Activated CD4-positive, alpha-beta memory T cell treated with anti-CD3 and anti-CD28 coated beads for 36 hours (primary cell): ENCODE measurements at places on chromosomes 13 and 19.

- peaks cover 20% of the 10 kb centered on the region for H3K27me3 ChIP-seq
- no peak overlapping the region for H3K27ac ChIP-seq
- DNase-seq = peak; percentile 89
- H3K4me3 ChIP-seq = no peak overlapping the region
- H3K4me1 ChIP-seq = peaks cover 24% of the 10 kb centered on the region
- H3K36me3 ChIP-seq = no peaks in the 10 kb centered on the region
Measured at GRCh38 chr19:13093407-13094105, 9.1 kb downstream of the LYL1 start.

GRCh38 chr13:40389081-40389641 is 277.3 kb downstream of the FOXO1 start:
- peaks cover 2% of the 10 kb centered on the region for H3K36me3 ChIP-seq
- H3K27ac ChIP-seq = peak overlapping the region; percentile 94
- peak overlapping the region; percentile 68 for H3K4me3 ChIP-seq
- H3K4me1 ChIP-seq = peaks cover 29% of the 10 kb centered on the region
- DNase-seq = peak; percentile 64

- peak overlapping the region; percentile 42 for H3K4me3 ChIP-seq
- peak overlapping the region; percentile 68 for H3K27ac ChIP-seq
- H3K27me3 ChIP-seq = peaks cover 3% of the 10 kb centered on the region
- no peaks in the 10 kb centered on the region for H3K36me3 ChIP-seq
Measured at GRCh38 chr19:33280351-33280921, 21.9 kb downstream of the CEBPA start.

DNA sequence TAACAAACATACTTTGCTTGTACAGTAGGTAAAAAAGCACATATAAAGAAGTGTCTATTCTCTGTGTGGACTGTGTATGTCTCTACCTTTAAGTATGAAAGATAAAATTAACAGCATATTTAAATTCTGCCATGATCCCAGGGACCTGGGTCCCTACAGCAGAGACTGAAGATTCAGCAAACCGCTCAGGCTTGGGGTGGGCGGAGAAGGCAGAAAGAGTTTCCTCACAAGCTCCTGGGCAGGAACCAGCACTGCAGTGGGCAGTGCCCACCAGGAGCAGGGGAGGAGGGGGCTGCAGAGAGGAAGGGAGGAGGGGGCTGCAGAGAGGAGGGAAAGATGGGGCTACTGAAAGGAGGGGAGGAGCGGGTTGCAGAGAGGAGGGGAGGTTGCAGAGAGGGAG is 44.6 kb upstream of the GRTP1 start:
- H3K27me3 ChIP-seq = peaks cover 4% of the 10 kb centered on the region
- H3K27ac ChIP-seq = no peak overlapping the region
- H3K4me1 ChIP-seq = no peaks in the 10 kb centered on the region
- no peak overlapping the region for H3K4me3 ChIP-seq
- no peaks in the 10 kb centered on the region for H3K36me3 ChIP-seq

DNA sequence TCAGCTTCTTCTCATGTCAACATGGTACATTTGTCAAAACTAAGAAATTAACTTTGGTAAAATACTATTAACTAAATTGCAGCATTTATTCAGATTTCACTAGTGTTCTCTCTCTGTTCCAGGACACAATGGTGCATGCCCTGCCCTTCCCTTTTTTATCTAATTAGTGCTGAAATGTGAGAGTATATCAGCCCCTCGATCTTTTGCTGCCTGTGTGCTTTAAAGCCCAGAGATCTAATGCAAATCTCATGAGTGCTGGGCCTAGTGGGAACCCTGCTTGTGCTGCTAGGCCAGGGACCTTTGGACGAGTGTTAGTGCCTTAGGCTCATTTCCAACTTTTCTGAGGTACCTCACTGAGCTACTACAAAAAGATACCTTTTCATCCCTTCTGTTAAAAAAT is 221.1 kb upstream of the EDNRB start:
- H3K27ac ChIP-seq = no peak overlapping the region
- H3K27me3 ChIP-seq = no peaks in the 10 kb centered on the region
- no peak for DNase-seq

DNA sequence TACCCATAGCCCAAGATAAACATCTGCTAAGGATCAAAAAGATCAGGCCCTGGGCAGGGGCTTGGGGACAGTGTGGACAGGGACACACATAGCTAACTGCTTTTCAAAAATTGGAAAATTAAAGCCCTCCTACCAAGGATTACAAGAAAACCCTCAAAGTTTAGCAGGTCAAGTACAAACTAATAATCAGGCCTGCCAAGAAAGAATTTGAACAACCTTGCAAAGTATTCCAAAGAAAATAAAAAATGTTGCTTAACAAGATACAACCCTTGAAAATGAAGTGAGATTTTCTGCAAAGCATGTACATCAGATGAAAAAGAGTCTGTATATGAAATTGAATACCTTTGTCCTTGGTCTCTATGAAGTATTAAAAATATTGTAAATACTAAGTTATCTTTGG is 67.3 kb downstream of the KLF12 start:
- no peak overlapping the region for H3K4me3 ChIP-seq
- H3K27ac ChIP-seq = no peak overlapping the region
- H3K36me3 ChIP-seq = no peaks in the 10 kb centered on the region

DNA sequence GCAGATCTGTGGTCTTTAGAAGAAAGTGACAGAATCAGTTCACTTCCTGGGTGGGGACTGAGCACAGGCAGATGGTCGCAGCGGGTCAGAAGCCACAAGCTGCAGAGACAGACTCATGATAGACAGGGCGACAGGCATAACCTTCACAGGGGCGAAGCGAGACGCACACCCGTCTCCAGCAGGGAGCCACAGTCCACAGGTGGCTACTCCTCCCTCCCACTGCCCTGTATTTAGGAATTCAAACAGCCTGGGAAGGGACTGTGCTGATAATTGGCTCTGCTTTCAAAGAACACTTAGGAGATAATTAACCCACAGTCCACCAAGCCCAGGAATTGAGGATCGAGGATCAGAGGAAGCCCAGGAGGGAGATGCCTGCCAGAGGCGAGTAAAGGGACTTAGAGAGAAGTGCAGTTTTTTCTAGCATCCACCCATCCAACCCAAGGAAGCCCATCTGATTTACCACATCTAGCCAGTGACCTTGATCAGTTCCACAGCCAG is 23.2 kb downstream of the RFX2 start:
- no peak overlapping the region for H3K4me3 ChIP-seq
- H3K27me3 ChIP-seq = peaks cover 3% of the 10 kb centered on the region
- H3K27ac ChIP-seq = no peak overlapping the region
- H3K4me1 ChIP-seq = peaks cover 24% of the 10 kb centered on the region

- H3K27ac ChIP-seq = no peak overlapping the region
- peaks cover 5% of the 10 kb centered on the region for H3K4me1 ChIP-seq
- H3K4me3 ChIP-seq = no peak overlapping the region
- DNase-seq = no peak
- H3K27me3 ChIP-seq = no peaks in the 10 kb centered on the region
Measured at GRCh38 chr19:46844067-46844489, 6.6 kb downstream of the AP2S1 start.

DNA sequence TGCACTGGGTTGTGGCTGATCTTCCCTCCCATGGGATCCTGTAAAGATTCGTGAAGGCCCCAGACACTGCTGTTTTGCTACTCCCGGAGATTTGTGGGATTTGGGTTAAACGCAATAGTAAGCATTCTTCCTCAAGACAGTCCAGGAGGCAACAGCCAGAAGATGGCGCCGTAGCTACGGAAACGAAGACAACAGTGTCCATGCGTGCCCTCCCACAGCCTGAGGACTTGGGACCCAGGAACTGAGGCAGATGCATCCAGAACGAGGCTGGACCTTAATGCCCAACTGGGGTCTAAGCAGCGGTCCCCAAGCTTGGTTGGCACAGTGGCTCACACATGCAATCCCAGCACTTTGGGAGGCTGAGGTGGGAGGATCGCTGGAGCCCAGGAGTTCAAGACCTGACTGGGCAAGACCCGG is 57.6 kb upstream of the ZNF507 start:
- H3K27ac ChIP-seq = no peak overlapping the region
- peak; percentile 44 for DNase-seq
- H3K27me3 ChIP-seq = peaks cover 18% of the 10 kb centered on the region
- H3K36me3 ChIP-seq = no peaks in the 10 kb centered on the region
- no peak overlapping the region for H3K4me3 ChIP-seq
- H3K4me1 ChIP-seq = no peaks in the 10 kb centered on the region

GRCh38 chr13:98214008-98214643 is 37.1 kb upstream of the RNF113B start:
- no peaks in the 10 kb centered on the region for H3K4me1 ChIP-seq
- H3K36me3 ChIP-seq = no peaks in the 10 kb centered on the region
- H3K27me3 ChIP-seq = peaks cover 8% of the 10 kb centered on the region
- no peak for DNase-seq

DNA sequence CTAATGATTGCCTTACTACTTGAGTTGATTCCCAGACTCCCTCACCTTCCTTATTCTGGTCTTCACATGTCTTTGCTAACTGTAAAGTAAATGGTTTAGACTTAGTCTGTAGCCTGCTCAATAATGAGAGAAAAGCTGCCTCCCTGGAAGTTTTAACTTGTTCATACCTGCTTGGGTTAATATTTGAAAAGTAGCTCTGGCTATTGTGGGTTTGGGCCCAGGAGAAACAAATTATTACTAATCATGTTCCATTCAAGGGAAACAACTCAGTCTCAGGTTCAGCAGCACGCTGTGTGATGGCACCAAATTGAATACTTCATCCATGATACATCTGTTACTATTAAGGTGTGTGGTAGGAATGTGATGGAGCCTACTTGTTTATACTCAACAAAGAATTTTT is 75.0 kb downstream of the ZMYM2 start:
- H3K36me3 ChIP-seq = peaks cover 49% of the 10 kb centered on the region
- H3K4me3 ChIP-seq = no peak overlapping the region
- no peaks in the 10 kb centered on the region for H3K27me3 ChIP-seq
- H3K27ac ChIP-seq = no peak overlapping the region
- DNase-seq = no peak

- H3K27me3 ChIP-seq = peaks cover 5% of the 10 kb centered on the region
- H3K4me3 ChIP-seq = no peak overlapping the region
- peaks cover 7% of the 10 kb centered on the region for H3K4me1 ChIP-seq
- peak; percentile 56 for DNase-seq
- H3K27ac ChIP-seq = no peak overlapping the region
Measured at GRCh38 chr19:51407511-51408131, 9.8 kb downstream of the SIGLEC10 start.

GRCh38 chr13:19882231-19882630 is 18.8 kb upstream of the ZMYM5 start:
- DNase-seq = no peak
- no peaks in the 10 kb centered on the region for H3K36me3 ChIP-seq
- peaks cover 1% of the 10 kb centered on the region for H3K27me3 ChIP-seq
- H3K4me1 ChIP-seq = no peaks in the 10 kb centered on the region
- no peak overlapping the region for H3K4me3 ChIP-seq

DNA sequence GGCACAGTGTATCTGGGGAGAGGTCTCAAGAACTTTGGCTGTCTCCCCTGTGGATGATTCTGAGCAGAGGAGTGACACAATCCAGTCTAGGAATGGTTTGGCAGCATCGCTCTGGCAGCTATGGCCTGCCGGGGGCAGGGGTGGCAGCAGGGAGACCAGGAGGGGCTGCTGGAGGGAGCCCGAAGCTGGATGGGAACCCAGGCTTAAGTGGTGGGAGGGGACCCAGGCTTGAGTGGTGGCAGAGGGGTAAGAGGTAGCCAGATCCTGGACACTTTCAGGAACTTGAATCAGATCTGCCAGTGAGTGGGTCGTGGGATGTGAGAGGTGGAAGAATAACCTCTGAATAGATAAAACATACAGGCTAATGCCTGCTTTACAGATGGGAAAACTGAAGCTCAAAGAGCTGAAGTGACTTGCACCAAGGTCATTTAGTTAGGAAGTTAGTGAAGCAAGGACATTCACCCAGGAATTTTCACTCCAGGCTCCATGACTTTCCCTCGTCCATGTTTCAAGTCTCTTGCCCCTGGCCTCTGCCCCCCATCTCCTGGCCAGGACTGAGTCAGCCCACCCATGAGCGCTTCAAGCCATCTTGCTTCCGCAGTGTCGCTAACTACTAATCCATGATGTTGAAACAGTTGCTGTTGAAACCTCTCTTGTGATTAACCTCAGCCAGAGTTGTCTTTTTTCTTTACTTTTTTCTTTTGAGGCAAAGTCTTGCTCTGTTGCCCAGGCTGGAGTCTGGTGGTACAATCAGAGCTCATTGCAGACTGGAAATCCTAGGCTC is 29.9 kb upstream of the C1QTNF9 start:
- H3K4me3 ChIP-seq = no peak overlapping the region
- H3K27me3 ChIP-seq = no peaks in the 10 kb centered on the region
- peaks cover 75% of the 10 kb centered on the region for H3K4me1 ChIP-seq
- peak overlapping the region; percentile 76 for H3K27ac ChIP-seq

- no peaks in the 10 kb centered on the region for H3K27me3 ChIP-seq
- H3K27ac ChIP-seq = no peak overlapping the region
- H3K36me3 ChIP-seq = no peaks in the 10 kb centered on the region
- H3K4me1 ChIP-seq = no peaks in the 10 kb centered on the region
Measured at GRCh38 chr13:22256111-22256639, 585.3 kb downstream of the FGF9 start.

- peaks cover 23% of the 10 kb centered on the region for H3K36me3 ChIP-seq
- H3K4me3 ChIP-seq = no peak overlapping the region
- no peak for DNase-seq
- H3K27me3 ChIP-seq = no peaks in the 10 kb centered on the region
- no peak overlapping the region for H3K27ac ChIP-seq
- peaks cover 26% of the 10 kb centered on the region for H3K4me1 ChIP-seq
Measured at GRCh38 chr19:10120538-10121189, 965 bp upstream of the EIF3G start.

DNA sequence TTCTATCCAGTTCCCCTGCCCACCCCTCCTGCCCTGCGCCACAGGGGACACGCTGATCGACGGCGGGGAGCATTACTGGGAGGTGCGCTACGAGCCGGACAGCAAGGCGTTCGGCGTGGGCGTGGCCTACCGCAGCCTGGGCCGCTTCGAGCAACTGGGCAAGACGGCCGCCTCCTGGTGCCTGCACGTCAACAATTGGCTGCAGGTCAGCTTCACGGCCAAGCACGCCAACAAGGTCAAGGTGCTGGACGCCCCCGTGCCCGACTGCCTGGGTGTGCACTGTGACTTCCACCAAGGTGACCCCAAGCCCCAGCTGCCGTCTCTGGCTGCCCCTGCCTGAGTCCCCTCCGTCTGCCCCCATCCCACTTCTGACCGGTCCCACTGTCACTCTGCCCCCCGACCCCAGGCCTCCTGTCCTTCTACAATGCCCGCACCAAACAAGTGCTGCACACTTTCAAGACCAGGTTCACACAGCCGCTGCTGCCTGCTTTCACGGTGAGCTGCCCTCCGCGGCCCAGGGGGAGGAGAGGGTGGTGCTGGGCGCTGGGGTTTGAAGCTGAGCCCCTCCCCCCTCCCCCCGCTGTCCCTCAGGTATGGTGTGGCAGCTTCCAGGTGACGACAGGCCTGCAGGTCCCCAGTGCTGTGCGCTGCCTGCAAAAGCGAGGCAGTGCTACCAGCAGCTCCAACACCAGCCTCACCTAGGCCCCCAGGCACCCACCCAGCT is 15.5 kb downstream of the STAP2 start:
- H3K36me3 ChIP-seq = no peaks in the 10 kb centered on the region
- H3K27ac ChIP-seq = no peak overlapping the region
- DNase-seq = no peak
- H3K4me1 ChIP-seq = peaks cover 17% of the 10 kb centered on the region
- H3K4me3 ChIP-seq = no peak overlapping the region

DNA sequence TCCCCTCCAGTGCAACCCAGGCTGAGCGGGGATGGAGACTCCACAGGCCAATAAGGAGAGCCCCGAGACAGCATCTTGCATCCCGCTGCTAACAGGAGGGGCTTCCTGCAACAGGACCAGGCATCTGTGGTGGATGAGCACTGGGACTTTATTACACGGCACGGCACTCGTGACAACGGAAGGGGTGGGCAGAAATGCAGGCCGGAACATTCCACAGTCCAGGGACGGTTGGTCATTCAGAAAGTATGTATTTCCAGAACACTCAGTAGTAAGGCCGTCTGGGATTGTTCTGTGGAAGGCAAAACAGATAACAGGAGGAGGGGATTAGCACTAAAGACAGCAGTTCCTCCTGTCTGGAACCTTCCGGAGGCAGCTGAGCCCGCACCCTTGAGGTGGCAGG is 3.3 kb upstream of the TM6SF2 start:
- no peak for DNase-seq
- peaks cover 5% of the 10 kb centered on the region for H3K4me1 ChIP-seq
- H3K36me3 ChIP-seq = peaks cover 30% of the 10 kb centered on the region
- no peak overlapping the region for H3K27ac ChIP-seq
